ENCODE measurements at places on chromosomes 4 and X.
A peak's percentile ranks its signal among the peaks of the same experiment; 100 is the strongest.

- DNase-seq, result peak; percentile 22
Measured at GRCh38 chrX:28058901-28059300, 77.7 kb upstream of the DCAF8L1 start.

DNA sequence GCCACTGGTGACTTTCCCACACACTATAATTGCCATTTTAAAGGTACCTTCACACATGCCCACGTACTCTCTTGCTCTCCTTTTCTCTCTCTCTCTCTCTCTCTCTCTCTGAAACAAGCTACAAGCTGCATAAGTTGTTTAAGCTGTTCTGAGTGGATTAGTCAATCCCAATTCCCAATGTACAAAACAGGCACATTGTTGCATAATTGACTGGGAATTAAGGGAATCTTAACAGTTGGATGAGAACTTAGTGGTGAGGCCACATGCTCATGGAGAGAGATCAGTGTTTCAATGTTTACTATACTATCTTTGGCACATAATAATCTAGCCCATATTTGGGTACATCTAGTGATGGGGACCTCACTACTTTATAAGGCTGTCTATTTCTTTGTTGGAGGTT, 123.3 kb downstream of the ARHGEF9 start:
- DNase-seq, result no peak

GRCh38 chr4:74522251-74522991, 77.5 kb downstream of the AREG start:
- DNase-seq, result peak; percentile 82

DNA sequence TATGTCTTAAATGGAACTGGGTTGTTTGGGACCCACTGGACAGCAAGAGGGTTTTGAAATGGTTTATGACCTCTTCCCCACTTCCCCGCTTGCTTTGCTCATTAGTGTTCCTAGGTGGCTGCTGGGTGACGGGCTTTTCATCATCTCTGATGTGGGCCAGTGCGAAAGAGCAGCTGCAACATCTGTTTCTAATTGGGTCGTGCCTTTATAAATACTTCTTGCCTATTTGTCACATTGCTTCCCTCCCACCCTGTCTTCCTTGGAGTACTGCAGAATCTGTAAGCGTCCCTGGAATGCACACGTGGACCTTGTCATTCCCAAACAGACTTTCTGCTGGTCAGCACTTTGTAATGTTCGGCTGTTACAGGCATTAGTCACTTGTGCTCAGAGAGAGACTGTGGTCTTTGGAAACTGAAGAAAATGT, 35.2 kb downstream of the SEPTIN11 start:
- DNase-seq, result peak; percentile 100

- peak; percentile 35 for DNase-seq
Measured at GRCh38 chrX:153926858-153927671, 1.0 kb upstream of the ARHGAP4 start.

GRCh38 chrX:64885850-64886249, 90.4 kb downstream of the ZC4H2 start:
- no peak for DNase-seq

GRCh38 chrX:68832101-68832416, 3.2 kb downstream of the EFNB1 start:
- peak; percentile 89 for DNase-seq

GRCh38 chr4:30903502-30904214, 183.5 kb downstream of the PCDH7 start:
- DNase-seq, result peak; percentile 59

GRCh38 chr4:22179124-22179874, 230.7 kb upstream of the KCNIP4 start:
- peak; percentile 46 for DNase-seq

GRCh38 chrX:63959975-63960374, 175.0 kb upstream of the ARHGEF9 start:
- DNase-seq, result no peak

- no peak for DNase-seq
Measured at GRCh38 chr4:72286910-72287309, 255.1 kb downstream of the NPFFR2 start.

GRCh38 chrX:129649268-129650182, 5.2 kb downstream of the APLN start:
- no peak for DNase-seq

Data from iris pigment epithelial cell (primary cell).